ENCODE measurements at places on chromosomes 13 and 19.

DNA sequence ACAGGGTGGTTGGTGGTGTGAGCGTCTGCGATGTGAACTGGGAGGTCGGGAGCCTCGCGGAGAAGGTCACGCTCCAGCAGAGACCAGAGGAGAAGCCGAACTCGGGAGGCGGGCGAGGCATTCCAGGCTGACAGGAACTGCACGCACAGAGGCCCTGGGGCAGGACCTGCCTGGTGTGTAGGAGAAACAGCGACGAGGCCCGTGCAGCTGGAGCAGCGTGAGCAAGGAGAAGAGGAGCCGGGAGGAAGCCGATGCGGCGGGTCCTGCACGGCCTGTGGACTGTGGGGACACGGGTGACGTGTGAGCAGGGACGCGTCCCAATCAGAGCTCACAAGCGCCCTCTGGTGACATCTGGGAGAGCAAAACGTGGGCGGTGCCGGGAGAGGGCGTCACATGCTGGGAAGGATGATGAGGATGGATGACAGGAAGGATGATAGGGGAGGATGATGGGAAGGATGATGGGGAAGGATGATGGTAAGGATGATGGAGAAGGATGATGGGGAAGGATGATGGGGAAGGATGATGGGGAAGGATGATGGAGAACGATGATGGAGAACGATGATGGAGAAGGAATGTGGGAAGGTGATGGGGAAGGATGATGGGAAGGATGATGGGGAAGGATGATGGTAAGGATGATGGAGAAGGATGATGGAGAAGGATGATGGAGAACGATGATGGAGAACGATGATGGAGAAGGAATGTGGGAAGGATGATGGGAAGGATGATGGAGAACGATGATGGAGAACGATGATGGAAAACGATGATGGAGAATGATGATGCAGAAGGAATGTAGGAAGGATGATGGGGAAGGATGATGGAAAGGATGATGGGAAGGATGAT lies 16.1 kb upstream of the MADCAM1 start:
- no peaks in the 10 kb centered on the region for H3K36me3 ChIP-seq
- DNase-seq, result peak; percentile 79
- no peak overlapping the region for H3K27ac ChIP-seq
- H3K27me3 ChIP-seq, result no peaks in the 10 kb centered on the region
- peak overlapping the region; percentile 53 for H3K4me3 ChIP-seq

DNA sequence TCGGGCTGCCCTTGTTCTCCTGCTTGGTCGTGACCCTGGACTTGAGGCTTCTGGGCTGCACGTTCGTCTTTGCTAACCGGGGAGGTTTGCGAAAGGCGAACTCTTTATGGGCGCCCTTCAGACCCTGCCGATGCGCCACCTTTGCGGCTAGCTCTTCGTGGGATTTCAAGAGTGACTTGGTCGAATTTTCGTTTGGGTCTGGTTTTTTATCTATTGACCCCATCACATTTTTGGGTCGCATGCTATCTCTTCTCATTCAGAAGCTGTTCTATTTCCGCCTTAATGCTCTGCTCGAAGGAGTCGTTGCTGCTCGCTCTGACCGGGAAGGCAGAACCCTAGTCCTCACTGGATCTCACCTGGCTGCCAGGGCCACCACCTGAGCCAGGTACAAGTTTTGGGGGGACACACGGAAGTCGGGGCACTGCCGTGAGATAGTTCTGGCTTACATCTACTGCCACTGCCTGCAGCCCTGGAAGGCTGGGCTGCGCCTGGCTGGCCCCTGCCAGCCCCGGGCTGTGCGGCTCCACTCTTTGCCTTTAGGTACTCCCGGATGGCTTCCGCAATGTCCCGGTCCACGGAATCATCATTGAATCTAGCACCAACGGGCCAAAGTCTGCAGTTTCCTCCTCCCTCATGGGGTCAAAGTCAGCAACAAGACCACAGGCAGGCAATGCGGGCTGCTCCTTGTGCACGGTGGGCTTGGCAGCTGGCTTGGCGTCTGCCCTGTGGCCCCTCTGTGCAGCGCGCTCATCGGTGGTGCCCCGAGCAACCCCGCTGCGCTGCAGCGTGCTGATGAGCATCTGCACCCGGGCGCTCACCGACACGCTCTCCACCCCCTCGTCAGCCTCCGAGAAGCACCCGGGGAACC lies 16.2 kb downstream of the RB1 start:
- H3K27me3 ChIP-seq, result no peaks in the 10 kb centered on the region
- no peak for DNase-seq
- no peak overlapping the region for H3K4me3 ChIP-seq
- H3K36me3 ChIP-seq, result no peaks in the 10 kb centered on the region

- H3K4me1 ChIP-seq, result peaks cover 19% of the 10 kb centered on the region
- H3K36me3 ChIP-seq, result no peaks in the 10 kb centered on the region
- H3K4me3 ChIP-seq, result no peak overlapping the region
Observed at GRCh38 chr19:45515081-45515624, 7.9 kb downstream of the VASP start.

GRCh38 chr13:68369739-68370138 lies 1139.6 kb upstream of the PCDH9 start:
- peaks cover 22% of the 10 kb centered on the region for H3K4me1 ChIP-seq
- H3K4me3 ChIP-seq, result no peak overlapping the region
- DNase-seq, result peak; percentile 68
- peak overlapping the region; percentile 73 for H3K27ac ChIP-seq

DNA sequence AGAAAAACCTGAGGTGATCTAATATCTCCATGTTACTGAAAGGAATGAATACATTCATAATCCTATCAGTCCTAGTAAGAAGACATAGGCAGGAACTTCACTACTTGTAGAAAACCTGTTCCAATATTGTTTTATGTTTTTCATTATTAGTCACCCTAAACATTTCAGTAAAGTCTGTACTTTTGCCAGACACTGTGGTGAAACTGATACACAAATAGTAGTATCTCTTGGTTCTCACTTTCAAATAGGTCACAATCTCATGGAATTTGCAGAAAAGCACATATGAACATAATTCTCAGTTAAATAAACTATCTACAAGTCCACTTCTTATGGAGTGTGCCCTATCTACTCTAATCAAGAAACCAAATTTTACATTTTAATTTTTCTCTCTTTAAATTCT lies 88.3 kb upstream of the PCDH9 start:
- no peaks in the 10 kb centered on the region for H3K27me3 ChIP-seq
- H3K27ac ChIP-seq, result no peak overlapping the region
- no peaks in the 10 kb centered on the region for H3K4me1 ChIP-seq

DNA sequence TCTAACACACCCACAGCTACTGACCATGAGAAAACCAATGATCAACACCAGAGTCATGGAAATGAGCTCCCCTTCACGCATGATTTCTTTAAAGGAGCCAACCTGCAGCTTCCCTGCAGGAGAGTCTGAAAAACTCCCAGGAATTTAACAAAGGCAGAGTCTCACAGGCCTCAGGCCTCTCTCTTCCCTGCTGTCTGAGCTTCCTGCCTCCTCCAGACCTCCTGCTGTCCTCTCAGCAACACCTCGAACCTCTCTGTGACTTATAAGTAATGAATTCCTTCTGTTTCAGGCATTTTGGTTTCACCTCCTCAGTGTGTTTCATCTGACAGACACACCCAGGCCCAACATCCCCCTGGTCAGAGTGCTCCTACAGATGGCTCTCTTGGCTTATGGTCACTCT lies 1044.4 kb downstream of the UQCRFS1 start:
- no peaks in the 10 kb centered on the region for H3K27me3 ChIP-seq
- H3K27ac ChIP-seq, result no peak overlapping the region
- H3K4me3 ChIP-seq, result no peak overlapping the region
- no peak for DNase-seq

DNA sequence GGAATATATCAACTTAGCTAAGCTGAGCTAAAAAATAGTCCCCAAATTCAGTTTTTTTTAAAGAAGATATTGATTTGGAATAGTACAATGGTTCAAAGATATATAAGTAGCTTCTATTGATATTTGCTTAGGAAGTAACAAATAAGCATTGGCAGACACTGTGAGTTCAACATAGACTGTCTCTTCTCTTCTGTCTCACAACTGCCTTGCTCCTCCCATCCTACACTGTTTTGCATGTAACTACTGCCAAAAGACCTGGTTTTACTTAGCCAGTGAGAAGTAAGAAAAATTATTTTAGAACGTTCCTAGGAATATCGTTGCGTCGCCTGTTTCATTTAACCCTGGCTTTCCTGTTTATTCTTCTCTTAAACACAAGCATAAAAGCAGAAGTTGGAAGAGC lies 859.0 kb upstream of the SPRY2 start:
- no peaks in the 10 kb centered on the region for H3K36me3 ChIP-seq
- no peak overlapping the region for H3K4me3 ChIP-seq
- no peak overlapping the region for H3K27ac ChIP-seq
- no peak for DNase-seq
- no peaks in the 10 kb centered on the region for H3K4me1 ChIP-seq

DNA sequence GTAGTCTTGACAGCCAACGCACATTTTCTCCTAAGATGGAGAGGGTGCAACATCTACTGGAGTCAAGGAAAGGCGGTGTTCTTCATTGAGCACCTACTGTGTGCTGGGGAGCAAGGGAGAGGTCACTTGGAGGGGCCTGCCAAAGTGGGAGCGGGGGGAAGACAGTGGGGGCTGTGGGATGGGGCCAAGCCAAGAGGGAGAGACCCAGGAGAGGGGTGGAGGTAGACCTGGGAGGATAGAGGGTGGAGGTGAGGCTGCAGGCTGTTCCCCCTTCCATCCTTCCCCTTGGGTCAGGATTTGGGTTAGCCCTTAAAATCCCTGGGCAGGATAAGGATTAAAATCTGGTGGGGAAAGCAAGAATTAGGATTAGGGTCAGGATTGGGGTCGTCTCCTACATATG lies 1.7 kb upstream of the PLPP2 start:
- H3K4me3 ChIP-seq, result no peak overlapping the region
- no peak for DNase-seq
- no peak overlapping the region for H3K27ac ChIP-seq
- no peaks in the 10 kb centered on the region for H3K36me3 ChIP-seq

GRCh38 chr13:68940049-68940448 lies 1167.6 kb upstream of the ATXN8OS start:
- H3K4me1 ChIP-seq, result no peaks in the 10 kb centered on the region
- H3K27me3 ChIP-seq, result no peaks in the 10 kb centered on the region
- no peak for DNase-seq
- no peak overlapping the region for H3K4me3 ChIP-seq
- no peaks in the 10 kb centered on the region for H3K36me3 ChIP-seq

DNA sequence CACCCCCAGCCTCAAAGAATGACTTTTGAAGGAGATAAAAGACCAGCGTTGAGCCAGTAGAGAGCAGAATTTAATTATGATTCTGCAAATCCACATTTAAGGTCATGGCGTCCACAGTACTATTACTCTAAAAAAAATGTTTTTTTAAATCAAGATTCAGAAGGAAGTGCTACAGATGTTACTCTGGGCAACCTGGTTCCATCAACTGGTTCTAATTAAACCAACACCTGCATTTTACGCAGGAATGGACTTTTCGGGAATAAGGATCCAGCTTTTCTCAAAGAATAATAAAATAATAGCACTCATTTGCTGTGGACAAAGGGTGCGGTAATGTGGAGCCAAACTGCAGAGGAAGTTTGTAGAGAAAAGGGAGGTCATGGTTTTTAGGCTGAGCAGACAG lies 62.9 kb upstream of the IPO5 start:
- no peaks in the 10 kb centered on the region for H3K36me3 ChIP-seq
- no peak overlapping the region for H3K27ac ChIP-seq
- H3K4me1 ChIP-seq, result no peaks in the 10 kb centered on the region
- no peak for DNase-seq
- H3K27me3 ChIP-seq, result no peaks in the 10 kb centered on the region

DNA sequence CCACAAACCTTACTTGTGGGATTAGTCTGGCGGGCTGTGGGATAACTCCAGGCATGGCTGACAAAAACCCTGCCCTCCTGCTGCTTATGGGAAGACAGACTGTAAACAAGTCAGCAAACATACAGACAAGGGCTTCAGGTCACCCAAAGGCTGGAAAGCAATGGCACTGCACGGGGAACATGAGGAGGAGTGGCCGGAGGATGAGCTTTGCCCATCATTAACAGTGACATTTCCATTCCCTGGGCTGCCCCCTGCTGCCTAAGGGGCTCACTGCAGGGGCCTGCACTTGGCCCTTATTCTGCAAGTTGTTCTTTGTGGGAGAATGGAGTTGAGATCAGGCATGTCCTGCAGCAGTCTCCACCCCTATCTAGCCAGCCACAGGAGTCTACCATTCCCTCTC lies 91.3 kb downstream of the UQCRFS1 start:
- DNase-seq, result no peak
- no peaks in the 10 kb centered on the region for H3K27me3 ChIP-seq
- no peaks in the 10 kb centered on the region for H3K36me3 ChIP-seq
- no peaks in the 10 kb centered on the region for H3K4me1 ChIP-seq
- H3K27ac ChIP-seq, result no peak overlapping the region

- no peaks in the 10 kb centered on the region for H3K36me3 ChIP-seq
- DNase-seq, result no peak
- no peaks in the 10 kb centered on the region for H3K27me3 ChIP-seq
- no peak overlapping the region for H3K27ac ChIP-seq
Observed at GRCh38 chr13:110575322-110576069, 14.0 kb upstream of the RAB20 start.

- H3K4me1 ChIP-seq, result no peaks in the 10 kb centered on the region
- no peak overlapping the region for H3K4me3 ChIP-seq
- no peaks in the 10 kb centered on the region for H3K36me3 ChIP-seq
- H3K27ac ChIP-seq, result no peak overlapping the region
- DNase-seq, result no peak
Observed at GRCh38 chr13:29165840-29166239, 345.7 kb downstream of the MTUS2 start.

- H3K27me3 ChIP-seq, result no peaks in the 10 kb centered on the region
- no peak overlapping the region for H3K4me3 ChIP-seq
- H3K36me3 ChIP-seq, result no peaks in the 10 kb centered on the region
Observed at GRCh38 chr13:105541565-105541964, 993.9 kb downstream of the EFNB2 start.

- H3K27me3 ChIP-seq, result no peaks in the 10 kb centered on the region
- no peak overlapping the region for H3K4me3 ChIP-seq
- no peak overlapping the region for H3K27ac ChIP-seq
- DNase-seq, result no peak
- no peaks in the 10 kb centered on the region for H3K4me1 ChIP-seq
Observed at GRCh38 chr13:80306337-80306972, 34.5 kb downstream of the SPRY2 start.

- no peaks in the 10 kb centered on the region for H3K4me1 ChIP-seq
- H3K4me3 ChIP-seq, result no peak overlapping the region
- no peaks in the 10 kb centered on the region for H3K27me3 ChIP-seq
- DNase-seq, result no peak
Observed at GRCh38 chr19:5205381-5205780, 135.2 kb downstream of the PTPRS start.

DNA sequence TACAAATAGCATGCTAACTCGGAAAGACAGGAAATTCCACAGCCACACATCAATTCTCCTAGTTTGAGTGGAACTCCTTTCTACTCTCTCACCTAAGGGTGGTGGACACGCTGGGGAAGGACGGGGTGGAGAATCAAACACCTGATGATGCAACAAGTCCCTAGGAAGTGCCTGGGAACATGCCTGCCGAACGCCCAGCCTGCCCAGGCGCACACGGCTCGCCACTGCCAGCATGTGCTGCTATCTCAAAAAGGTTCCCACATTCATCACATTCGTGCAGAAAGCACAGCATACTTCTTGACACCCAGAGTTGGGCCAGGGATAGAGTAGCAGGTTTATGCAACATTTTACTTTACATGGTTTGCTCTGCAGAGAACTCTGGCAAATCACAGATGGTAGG lies 164.6 kb downstream of the ABCC4 start:
- no peak overlapping the region for H3K4me3 ChIP-seq
- H3K27me3 ChIP-seq, result no peaks in the 10 kb centered on the region
- H3K4me1 ChIP-seq, result peaks cover 9% of the 10 kb centered on the region
- no peak for DNase-seq
- no peaks in the 10 kb centered on the region for H3K36me3 ChIP-seq

Data from PC-3 (cell line).